ENCODE measurements at places on chromosomes 2 and 18.

- no peak for DNase-seq
These were observed 31.1 kb downstream of the HDAC4 start for GRCh38 chr2:239369631-239370161.

DNA sequence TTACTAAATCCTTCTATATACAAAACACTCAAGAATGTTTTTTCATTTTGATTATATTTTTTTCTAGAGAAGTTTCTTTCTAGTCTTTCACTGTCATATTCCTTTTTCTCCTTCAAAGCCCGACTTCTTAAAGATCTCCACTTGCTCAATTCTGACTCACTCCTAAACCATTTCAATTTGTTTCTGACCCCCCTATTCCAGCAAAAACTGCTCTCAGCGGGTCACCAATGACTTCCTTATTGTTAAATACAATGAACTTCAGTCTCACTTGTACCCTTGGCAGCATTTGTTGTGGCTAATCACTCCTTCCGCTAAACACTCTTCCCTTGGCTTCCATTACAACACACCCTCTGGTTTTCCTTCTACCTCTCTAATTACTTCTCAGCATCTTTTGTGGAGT lies 111.1 kb upstream of the RBBP8 start:
- DNase-seq, result no peak

GRCh38 chr2:46531863-46532262 lies 52.5 kb downstream of the TMEM247 start:
- no peak for DNase-seq

DNA sequence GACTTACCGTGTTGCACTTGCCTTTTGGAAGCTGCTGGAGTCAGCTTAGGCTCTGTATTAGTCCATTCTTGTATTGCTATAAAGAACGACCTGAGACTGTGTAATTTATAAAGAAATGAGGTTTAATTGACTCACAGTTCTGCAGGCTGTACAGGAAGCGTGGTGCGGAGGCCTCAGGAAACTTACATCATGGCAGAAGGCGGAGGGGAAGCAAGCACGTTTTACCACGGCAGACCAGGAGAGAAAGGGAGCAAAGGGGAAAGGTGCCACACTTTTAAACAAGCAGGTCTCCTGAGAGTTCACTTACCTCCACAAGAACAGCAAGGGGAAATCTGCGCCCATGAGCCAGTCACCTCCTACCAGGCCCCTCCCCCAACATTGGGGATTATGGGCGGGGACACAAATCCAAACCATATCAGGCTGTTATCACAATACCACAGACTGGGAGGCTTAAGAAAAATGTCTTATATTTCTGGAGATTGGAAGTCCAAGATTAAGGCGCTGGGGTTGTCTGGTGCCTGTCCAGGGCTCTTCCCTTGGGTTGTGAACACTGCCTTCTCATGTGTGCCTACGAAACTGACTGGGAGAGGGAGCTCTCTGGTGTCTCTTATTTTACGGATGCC lies 3.6 kb upstream of the D2HGDH start:
- DNase-seq, result no peak

- no peak for DNase-seq
These were observed 1.5 kb upstream of the TFCP2L1 start for GRCh38 chr2:121286506-121286905.

Data from LNCaP clone FGC (cell line).